ENCODE measurements at places on chromosomes 6 and 20.

GRCh38 chr20:10714236-10714975 lies 40.6 kb upstream of the JAG1 start:
- no peak for DNase-seq

DNA sequence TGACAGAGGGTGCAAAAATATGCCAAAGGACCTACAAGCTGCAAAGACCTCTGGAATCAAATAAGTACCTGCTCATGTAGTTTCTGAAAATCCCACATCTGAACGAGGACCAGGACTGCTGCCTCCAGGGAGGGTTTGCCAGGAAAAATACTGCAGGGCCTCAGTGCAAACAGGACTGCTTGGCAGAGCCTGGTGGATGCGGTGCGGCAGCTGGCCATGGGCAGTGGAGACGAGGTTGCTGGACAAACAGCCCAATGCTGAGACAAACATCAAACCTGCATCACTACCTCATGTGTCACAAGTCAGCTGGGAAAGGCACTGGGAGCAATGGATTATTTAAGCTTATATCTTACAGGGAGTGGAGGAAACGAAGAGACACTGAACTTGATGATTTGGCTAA lies 238.8 kb downstream of the PAX1 start:
- no peak for DNase-seq

GRCh38 chr20:13856354-13856753 lies 71.5 kb downstream of the NDUFAF5 start:
- DNase-seq: no peak

DNA sequence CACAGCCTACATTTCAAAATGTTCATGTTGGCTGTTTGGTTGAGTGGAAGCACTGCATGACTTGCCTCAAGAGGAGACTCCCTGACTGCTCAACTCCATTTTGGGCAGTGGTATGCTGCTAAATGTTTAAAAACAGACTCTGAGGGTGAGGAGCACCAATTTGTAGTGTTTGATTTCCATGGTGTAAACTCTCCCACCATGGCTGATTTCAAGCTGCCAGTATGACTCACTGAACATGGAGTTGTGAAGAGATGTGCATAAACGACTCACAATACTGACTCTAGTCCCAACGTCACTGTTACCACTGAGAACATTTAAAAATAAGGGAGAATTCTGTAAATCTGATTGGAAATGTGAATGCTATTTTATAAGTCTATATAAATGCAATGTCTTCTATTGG lies 70.4 kb downstream of the BACH2 start:
- DNase-seq: no peak

DNA sequence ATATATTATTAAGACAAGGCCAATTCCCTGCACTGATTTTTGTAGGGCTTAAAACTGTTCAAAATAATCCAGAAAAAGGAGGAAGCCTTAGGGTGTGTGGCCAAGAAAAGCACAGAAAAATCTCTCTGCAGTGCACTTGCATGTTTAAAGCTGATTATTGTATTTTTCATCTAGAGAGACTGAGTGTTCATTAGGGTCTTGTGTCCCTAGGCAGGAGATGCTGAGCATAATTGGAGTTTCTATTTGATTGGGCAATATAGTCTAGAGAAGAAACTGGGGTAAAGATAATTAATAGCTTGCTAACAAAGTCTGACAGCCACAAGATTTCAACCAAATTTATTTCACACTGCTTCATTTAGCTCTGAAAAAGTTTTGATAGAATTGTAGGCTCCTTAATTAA lies 2.4 kb downstream of the FLRT3 start:
- DNase-seq: no peak

- no peak for DNase-seq
Measured at GRCh38 chr6:114108119-114109002, 137.4 kb upstream of the HDAC2 start.

- DNase-seq: no peak
Measured at GRCh38 chr20:62487561-62488354, 12.0 kb upstream of the GATA5 start.

DNA sequence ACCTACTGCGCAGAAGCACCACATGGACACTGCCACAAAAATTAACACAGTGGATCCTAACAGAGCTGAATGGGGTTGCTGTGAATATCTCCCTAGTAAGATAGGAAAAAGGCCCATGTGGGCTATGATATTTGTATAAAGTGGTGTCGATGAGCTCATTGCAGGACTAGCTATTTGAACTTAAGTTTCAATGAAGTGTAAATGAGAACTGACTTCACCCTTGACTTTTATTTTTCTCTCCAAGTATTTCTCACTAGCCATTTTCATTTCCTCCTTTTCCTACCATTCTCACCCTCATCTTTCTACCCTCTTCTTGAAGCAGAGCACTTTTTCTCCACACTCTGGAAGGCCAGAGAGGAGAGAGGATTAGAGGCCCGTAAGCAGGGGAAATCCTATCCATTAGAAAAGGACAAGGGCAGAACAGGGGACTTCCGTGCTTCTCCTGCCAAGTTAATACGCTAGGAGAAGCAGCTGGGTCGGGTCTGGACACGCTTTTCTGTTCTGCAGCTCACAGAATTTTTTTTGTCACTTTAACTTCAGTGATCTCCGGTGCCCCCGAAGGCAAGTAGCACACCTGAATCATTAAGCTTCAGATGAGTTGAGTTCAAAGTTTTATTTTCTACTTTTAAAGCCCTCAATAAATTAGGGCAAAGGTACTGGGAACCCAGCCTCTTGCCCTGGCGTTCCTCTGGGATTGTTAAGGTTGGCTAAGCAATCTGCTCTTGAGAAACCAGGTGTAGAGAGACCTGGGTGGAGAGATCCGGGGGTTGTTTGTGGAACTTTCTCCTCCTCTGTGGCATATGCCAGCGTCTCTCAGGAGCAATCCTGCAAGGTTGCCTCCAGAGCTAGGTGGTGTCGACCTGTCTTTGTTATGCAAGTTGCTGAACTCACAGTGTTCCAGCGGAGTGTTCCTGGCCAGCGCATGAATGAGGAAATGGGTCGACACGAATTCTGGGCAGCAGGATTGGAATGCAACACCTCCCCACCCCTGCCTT lies 56.2 kb upstream of the ARID1B start:
- DNase-seq: no peak

All from central memory CD8-positive, alpha-beta T cell (primary cell).